ENCODE measurements at places on chromosomes 13 and 19. TPM values are rescaled to one million over a fixed set of nuclear protein-coding genes. Genes with fewer than 3 reads are reported as not detected.

The ZNF547 gene
- 1.2 TPM for polyA plus RNA-seq

The SLC10A2 gene
- polyA plus RNA-seq: not detected

The IRGC gene
- not detected for polyA plus RNA-seq

The SIGLEC14 gene
- 0.34 TPM for polyA plus RNA-seq

The ARHGAP33 gene
- 53.2 TPM for polyA plus RNA-seq

The HIPK4 gene
- not detected for polyA plus RNA-seq

The TMEM145 gene
- 17.6 TPM for polyA plus RNA-seq

The CPAMD8 gene
- polyA plus RNA-seq: 4.1 TPM

The DCT gene
- 0.31 TPM for polyA plus RNA-seq

The SERPINE3 gene
- polyA plus RNA-seq: not detected

The GPALPP1 gene
- polyA plus RNA-seq: 11.8 TPM

DNA sequence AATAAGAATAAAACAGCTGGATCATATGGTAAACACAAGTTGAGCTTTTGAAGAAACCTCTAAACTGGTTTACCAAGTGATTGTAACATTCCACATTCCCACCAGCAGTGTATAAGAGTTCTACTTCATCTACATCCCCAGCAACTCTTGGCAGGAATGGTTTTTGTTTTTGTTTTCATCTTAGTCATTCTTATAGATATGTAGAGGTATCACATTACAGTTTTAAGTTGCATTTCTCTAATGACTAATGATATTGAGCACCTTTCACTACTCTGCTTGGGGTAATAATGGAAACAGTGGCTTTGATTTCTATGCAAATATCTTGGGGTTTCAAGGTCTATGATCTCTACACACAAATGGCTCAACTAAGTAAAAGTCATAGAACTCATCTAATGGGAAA lies 614.5 kb downstream of the TBC1D4 start:
- DNase-seq: no peak

GRCh38 chr19:44912854-44913253 lies 1.6 kb upstream of the APOC1 start:
- DNase-seq: no peak

DNA sequence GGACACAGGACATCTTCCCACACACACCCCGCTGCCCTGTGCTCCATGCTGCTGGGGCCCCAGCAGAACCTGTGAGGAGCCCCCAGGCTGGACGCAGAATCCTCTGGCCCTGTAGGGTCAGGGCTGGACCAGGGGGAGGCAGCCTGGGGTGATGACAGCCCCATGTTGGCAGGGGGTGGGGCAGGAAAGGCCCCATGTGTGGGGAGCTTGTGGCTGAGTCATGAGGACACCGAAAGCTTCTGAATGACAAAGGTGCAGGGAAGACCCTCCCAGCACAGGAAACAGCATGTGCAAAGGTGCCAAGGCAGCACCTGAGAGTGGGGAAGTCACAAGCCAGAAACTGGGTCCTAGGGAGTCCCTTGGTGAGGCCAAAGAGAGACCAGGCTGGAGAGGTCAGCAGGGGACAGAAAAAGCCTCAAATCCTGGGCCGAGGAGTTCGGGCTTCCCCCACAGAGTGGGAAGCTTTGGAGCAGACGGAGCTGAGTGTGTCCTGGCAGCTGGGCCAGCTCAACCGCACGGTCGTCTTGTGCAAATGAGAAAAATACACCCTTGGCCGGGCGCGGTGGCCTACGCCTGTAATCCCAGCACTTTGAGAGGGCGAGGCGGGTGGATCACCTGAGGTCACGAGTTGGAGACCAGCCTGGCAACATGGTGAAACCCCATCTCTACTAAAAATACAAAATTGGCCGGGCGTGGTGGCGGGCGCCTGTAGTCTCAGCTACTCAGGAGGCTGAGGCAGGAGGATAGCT lies 17.5 kb downstream of the ATP8B3 start:
- DNase-seq: no peak

DNA sequence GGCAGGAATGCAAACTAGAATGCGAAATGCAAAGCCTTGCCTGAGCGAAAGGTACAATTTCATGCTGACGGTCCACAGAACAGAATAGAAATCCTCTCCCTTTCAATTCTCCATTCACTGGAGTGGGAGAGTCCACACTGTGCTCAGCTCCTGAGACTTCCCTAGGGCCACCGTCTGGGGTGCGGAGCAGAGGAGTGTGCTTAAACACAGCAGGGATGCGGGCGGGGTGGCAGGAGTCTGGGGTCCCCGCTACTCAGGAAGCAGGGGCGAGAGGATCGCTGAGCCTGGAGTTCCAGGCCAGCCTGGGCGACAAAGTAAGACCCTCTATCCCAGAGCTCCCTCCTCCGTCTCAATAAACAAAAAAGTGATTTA lies 552 bp upstream of the ZNF816 start:
- peak; percentile 9 for DNase-seq

- DNase-seq: no peak
These were observed 5.6 kb downstream of the C5AR1 start for GRCh38 chr19:47315125-47315821.

- DNase-seq: no peak
These were observed 11.1 kb downstream of the MAMSTR start for GRCh38 chr19:48708471-48708870.

DNA sequence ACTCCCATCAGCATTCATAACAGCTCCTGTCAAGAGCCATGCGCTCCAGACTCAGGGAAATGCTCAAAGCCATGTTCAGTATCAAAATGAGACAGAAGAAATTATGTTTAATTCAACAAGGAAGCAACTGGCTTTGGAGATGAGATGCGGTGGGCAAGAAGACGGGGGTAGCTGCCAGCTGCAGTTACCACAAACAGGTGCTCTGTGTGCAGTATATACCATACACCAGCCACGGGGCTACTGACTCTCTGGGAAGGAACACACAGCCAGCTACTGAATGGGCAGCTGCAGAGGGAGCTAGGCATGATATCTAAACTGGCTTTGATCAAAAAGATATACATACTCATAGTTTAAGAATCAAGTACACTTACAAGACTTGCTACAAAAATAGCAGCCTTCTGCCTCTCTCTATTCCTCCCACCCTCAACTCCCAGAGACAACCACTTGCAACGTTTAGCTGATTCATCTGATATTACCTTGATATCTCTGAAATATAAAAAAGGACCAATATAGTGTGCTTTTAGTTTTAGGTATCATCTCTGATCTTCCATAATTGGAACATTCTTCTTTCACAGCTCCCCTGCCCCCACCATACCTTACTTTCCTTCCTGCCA lies 593.0 kb downstream of the UQCRFS1 start:
- DNase-seq: no peak

DNA sequence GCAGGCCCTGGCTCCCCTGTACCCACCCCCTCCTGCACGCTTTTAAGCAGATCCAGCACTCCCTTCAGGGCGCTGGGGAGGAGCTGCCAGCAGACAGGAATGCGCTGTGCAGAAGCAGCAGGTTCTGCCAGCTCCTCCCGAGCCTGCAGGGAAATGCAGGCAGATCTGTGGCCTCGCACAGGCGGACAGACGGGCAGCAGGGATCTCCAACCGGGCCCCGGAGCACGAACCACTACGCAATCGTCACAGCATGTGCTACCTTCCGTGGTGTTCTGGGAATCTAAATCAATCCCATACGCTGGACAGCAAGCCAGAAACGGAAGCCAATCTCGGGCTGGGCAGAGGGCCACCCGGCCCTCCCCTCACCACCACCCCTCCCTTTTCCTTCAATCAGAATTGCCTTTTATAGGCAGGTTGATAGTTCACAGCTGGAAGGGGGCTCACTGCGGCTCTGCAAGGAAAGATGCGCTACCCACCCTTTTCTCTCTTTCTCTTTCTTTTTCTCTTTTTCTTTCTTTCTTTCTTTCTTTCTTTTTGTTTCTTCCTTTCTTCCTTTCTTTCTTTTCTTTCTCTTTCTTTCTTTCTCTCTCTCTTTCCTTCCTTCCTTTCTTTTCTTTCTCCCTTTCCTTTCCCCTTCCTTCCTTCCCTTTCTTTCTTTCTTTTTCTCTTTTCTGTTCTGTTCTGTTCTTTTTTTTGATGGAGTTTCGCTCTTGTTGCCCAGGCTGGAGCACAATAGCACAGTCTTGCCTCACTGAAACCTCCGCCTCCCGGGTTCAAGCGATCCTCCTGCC lies 99.9 kb downstream of the GNG7 start:
- DNase-seq: peak; percentile 70

GRCh38 chr19:6987850-6988249 lies 33.4 kb downstream of the MBD3L2B start:
- no peak for DNase-seq

GRCh38 chr13:80379245-80379644 lies 38.3 kb upstream of the SPRY2 start:
- no peak for DNase-seq

DNA sequence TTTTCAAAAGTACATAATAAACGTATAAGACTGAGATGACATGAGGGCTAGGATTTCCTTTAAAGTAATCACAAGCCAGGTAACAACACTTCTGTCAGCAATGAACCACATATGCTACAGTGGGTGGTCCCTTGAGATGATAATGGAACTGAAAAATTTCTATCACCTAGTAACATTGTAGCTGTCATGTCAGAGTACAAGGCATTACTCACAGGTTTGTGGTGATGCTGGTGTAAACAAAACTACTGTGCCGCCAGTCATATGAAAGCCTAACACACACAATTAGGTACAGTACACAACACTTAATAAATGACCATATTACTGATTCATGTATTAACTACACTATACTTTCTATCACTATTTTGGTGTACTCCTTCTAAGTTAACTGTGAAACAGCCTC lies 36.8 kb downstream of the MIPEP start:
- no peak for DNase-seq

DNA sequence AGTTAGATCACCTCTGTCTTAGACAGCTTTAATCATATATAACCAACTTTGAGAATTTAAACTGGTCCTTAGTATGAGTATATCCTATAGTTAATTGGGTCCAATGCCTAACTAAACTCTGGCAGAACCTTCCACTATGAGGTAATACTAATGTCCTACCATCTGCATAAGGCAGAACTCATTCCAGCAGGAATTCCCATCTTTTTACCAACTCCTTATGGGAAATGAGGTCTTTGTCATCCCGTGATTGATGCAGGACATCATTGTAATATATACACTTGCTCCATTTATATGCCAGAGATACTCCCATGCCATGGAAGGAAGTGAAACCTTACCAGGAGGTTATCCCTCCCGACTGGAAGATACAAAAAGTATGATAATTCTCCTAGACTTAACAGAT lies 2.8 kb downstream of the KCTD4 start:
- no peak for DNase-seq

DNA sequence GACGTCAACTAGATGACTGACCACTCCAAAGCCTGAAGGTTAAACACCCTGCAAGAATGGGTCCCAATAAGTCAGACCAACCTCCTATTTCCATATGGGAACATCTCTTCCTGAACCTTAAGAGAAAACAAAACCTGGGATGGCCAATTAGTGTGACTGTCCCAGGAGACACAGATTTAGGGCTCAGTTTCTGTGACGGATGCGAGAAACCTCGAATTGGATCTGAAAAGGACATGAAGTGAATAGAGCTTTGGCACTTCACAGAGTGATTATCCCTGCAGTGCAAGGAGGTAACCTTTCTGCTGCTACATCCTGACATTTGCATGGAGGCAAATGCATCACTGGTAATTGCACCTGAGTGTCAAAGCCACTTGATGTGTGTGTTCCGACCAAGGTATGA lies 442.2 kb upstream of the KLF12 start:
- DNase-seq: peak; percentile 65

GRCh38 chr19:42281146-42281826 lies 12.2 kb downstream of the CIC start:
- no peak for DNase-seq

- DNase-seq: no peak
These were observed 3.2 kb downstream of the ERF start for GRCh38 chr19:42251572-42252358.

- DNase-seq: no peak
These were observed 1734.7 kb downstream of the SLITRK1 start for GRCh38 chr13:82147526-82147925.

DNA sequence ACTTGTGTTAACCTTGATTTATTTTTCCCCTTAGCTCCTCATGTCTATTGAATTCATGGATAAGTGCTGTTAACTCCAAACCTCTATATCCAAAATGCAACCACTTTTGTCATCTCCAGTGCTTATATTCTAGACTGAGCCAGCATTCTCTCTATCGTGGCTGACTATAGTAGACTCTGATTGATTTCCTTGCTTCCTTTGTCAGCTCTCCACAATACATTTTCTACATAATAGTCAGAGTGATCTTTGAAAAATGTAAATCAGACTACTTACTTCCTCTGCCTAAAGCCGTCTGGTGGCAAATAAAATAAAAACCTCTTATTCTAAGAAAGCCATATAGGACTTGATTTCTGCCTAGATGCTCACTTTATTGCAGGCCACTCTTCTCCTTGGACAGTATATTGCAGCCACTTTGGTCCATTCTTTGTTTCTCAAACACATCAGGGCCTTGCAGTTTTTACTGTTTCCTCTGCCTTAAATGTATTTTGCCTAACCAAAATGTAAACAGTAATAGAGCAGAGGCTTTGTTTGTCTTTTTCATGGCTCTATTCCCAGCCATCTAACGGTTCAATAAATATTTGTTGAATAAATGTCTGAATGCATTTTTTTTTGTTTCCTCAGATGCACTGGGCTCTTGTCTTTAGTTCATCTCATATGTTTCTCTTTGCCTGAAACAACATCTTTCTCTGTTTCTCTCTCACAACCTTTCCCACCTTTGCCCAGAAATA lies 243.6 kb upstream of the CSNK1A1L start:
- no peak for DNase-seq

DNA sequence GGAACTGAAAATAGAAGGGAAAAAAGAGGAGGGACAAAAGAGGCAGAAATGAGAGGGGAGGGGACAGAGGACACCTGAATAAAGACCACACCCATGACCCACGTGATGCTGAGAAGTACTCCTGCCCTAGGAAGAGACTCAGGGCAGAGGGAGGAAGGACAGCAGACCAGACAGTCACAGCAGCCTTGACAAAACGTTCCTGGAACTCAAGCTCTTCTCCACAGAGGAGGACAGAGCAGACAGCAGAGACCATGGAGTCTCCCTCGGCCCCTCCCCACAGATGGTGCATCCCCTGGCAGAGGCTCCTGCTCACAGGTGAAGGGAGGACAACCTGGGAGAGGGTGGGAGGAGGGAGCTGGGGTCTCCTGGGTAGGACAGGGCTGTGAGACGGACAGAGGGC lies at the start of gene CEACAM5:
TSS of gene CEACAM5 (plus strand) at position 146 of the 400 bp plus-strand sequence. CDS start at position 252, 106 bp downstream.
- DNase-seq: no peak
